ENCODE measurements at places on chromosomes 1 and 21. TPM values are rescaled to one million over a fixed set of nuclear protein-coding genes. Genes with fewer than 3 reads are reported as not detected.
A peak's percentile ranks its signal among the peaks of the same experiment; 100 is the strongest.

Gene ZNF436
- 52.2 TPM for total RNA-seq

Gene TXNDC12
- 48.0 TPM for total RNA-seq

Gene PTPRC
- 9.0 TPM for total RNA-seq

Gene IQCC
- 6.4 TPM for total RNA-seq

Gene ZNF684
- 9.8 TPM for total RNA-seq

Gene SMIM11
- total RNA-seq = 39.6 TPM

Gene TTC24
- not detected for total RNA-seq

Gene SIK1
- total RNA-seq = 4.7 TPM

DNA sequence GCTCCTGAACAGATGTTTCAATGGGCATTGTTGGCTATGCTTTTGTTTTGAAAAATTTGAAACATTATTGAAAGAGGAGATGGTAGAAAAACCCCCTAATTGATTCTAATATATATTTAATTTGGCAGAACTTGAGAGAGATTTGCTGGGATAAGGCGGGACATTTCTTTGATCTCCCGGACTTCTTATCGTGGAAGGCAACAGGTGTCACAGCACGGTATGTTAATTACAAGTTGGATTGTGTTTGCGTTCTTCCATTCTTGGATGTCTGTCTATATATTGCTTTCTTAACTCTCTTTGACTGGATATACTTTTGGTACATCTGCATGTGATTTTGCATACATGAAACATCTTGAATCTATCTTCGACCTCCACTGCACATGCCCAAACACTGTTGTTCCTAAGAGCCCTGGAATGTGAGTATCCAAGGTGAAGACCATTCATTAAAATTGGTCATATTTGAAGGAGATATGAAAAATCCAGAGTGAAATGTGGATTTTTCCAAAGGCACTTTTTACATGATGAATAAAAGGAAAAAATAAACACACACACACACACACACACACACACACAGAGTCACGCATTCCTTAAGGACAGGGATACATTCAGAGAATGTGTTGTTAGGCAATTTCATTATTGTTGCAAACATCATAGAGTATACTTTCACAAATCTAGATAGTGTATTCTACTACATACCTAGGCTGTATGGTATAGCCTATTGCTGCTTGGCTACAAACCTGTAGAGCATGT, 81.9 kb downstream of the FGGY start:
- no peak for DNase-seq
- no peaks in the 10 kb centered on the region for H3K36me3 ChIP-seq
- H3K4me1 ChIP-seq = no peaks in the 10 kb centered on the region
- no peak overlapping the region for H3K4me3 ChIP-seq
- H3K27me3 ChIP-seq = no peaks in the 10 kb centered on the region
- no peak overlapping the region for H3K27ac ChIP-seq

DNA sequence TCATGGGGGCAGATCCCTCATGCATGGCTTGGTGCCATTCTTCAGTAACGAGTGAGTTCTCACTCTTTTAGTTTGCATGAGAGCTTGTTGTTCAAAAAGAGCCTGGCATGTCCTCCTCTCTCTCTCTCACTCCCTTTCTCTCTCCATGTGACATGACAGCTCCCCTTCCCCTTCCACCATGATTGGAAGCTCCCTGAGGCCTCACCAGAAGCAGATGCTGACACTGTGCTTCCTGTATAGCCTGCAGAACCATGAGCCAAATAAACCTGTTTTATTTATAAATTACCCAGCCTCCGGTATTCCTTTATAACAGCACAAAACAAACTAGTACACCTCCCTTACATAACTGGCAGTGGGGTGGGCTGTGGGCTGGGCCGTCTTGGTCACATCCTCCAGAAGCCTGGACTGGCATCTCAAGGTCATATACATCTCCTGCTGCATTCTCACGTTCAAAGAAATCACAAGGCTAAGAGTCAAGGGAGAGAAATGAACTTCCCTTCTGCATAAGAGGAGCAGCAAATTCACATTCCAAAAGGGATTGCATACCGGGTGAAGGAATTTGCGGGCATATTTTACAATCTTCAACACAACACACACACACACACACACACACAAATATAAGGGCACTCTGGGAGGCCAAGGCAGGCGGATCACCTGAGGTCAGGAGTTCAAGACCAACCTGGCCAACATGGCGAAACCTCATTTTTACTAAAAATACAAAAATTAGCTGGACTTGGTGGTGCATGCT, 2.3 kb upstream of the CCSAP start:
- DNase-seq = no peak
- no peaks in the 10 kb centered on the region for H3K36me3 ChIP-seq

- peak; percentile 94 for DNase-seq
- no peaks in the 10 kb centered on the region for H3K27me3 ChIP-seq
- H3K4me1 ChIP-seq = peaks cover 40% of the 10 kb centered on the region
- H3K4me3 ChIP-seq = no peak overlapping the region
- no peaks in the 10 kb centered on the region for H3K36me3 ChIP-seq
- H3K27ac ChIP-seq = peak overlapping the region; percentile 57
These were observed 133.2 kb upstream of the ZBTB40 start for GRCh38 chr1:22318279-22318981.

DNA sequence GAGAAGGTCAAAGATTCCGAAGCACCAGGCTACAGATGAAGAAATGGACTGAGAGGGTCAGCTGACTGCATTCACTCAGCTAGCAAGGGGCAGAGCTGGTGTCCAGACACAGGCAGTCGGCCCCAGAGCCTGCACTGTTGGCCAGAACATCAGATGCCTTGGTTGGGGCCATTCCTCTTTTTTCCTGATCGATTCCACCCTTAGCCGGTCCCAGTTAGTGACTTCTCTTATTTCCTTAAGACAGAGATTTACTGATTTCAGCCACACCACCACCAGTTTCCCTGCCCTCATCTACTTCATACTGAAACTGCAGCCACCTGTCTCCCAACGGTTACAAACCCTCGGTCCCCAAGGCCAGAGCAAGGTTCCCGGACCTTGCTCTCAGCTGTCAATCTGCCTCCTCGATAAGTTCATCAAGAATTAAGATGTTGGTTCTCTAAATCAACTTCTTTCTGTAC, 11.5 kb downstream of the CD58 start:
- no peaks in the 10 kb centered on the region for H3K4me1 ChIP-seq
- H3K4me3 ChIP-seq = no peak overlapping the region
- H3K27me3 ChIP-seq = no peaks in the 10 kb centered on the region

GRCh38 chr1:64124704-64125440, 78.6 kb upstream of the UBE2U start:
- H3K4me3 ChIP-seq = no peak overlapping the region
- H3K27ac ChIP-seq = no peak overlapping the region
- H3K27me3 ChIP-seq = no peaks in the 10 kb centered on the region
- no peak for DNase-seq
- no peaks in the 10 kb centered on the region for H3K36me3 ChIP-seq

- no peaks in the 10 kb centered on the region for H3K27me3 ChIP-seq
- H3K4me3 ChIP-seq = no peak overlapping the region
- H3K4me1 ChIP-seq = no peaks in the 10 kb centered on the region
- H3K36me3 ChIP-seq = no peaks in the 10 kb centered on the region
- no peak for DNase-seq
These were observed 792.4 kb upstream of the ADGRL2 start for GRCh38 chr1:81008293-81008692.

DNA sequence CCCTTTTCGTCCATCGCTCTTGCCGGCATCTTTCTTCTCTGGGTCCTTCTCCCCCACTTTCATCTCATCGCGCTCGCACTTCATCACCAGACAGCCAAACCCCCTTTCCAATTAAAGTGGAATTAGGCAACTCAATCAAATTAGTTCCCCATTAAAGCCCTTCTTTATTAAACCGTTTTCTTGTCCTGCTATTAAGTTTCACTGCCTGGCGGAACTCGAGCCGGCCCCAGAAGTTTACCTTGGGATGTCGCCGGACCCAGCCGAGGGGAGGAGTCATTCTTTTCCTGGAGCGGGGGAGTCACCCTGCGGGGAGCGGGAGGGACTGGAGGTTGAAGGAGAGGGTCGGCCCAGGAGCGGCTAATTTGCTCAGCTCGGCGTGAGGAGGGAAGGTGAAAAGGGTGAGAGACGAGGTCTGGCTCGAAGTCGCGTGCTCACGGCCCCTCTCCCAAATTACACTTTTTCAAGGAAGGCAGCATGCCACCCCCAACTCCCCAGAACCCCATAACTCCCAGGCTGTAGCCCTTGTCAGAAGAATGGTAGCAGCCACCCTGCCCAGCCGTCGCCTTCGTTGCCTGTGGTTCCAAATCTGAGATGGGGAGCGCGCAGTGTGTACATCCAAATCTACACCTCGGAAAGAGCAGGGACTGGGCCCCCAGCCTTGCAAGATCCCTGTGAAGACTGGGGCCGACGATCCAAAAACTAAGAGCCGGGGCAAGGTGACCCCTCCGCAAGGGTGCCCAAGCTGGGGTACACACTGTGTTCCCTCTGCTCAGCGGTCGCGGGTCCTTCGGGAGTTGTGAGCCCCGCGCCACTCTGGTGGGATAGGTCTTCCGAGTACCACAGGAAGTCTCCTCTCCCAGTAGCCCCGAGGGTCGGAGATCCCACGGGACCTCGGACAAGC, 6.4 kb downstream of the DMRTA2 start:
- no peak overlapping the region for H3K4me3 ChIP-seq
- H3K27ac ChIP-seq = no peak overlapping the region
- DNase-seq = no peak
- peaks cover 48% of the 10 kb centered on the region for H3K4me1 ChIP-seq

DNA sequence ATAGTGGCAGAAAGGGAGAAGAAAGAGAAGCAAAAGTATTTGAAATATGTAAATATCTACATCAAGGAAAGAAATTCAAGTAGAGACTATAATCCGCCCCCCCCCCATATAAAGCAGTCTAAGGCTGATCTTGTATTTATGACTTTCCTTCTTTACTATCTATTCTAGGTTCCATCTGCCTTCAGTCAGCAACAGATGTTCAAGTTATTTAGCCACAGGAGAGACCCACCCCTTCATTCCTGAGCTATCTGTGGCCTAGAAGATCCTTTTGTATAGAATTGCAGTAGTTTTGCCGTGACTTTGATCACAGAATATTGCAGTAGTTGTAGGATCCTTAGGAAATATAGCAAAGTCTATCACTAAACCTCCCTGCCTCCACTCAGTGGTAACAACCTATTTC, 10.7 kb upstream of the BSDC1 start:
- DNase-seq = no peak
- no peak overlapping the region for H3K4me3 ChIP-seq
- no peaks in the 10 kb centered on the region for H3K36me3 ChIP-seq
- peaks cover 8% of the 10 kb centered on the region for H3K4me1 ChIP-seq
- no peaks in the 10 kb centered on the region for H3K27me3 ChIP-seq
- H3K27ac ChIP-seq = no peak overlapping the region

- no peaks in the 10 kb centered on the region for H3K27me3 ChIP-seq
- no peak overlapping the region for H3K27ac ChIP-seq
- no peaks in the 10 kb centered on the region for H3K4me1 ChIP-seq
- no peak for DNase-seq
- H3K36me3 ChIP-seq = peaks cover 12% of the 10 kb centered on the region
These were observed 22.6 kb downstream of the TUFT1 start for GRCh38 chr1:151562661-151563060.

DNA sequence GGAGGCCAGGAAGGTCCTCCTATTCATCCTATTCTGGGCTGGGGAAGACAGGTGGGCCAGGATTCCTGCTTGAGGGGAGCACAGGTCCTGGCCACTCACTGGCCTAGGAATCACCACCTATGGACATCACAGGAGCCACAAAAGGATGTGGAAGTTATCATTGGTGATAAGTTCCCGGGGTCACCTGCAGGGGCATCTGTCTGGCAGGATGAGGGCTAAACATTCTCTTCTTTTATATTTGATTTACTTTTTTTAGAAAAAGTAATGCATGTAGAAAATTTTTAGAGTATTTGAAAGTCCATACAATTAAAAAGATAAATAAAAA, 33.2 kb upstream of the KIAA0040 start:
- H3K36me3 ChIP-seq = no peaks in the 10 kb centered on the region
- no peak overlapping the region for H3K4me3 ChIP-seq
- no peaks in the 10 kb centered on the region for H3K27me3 ChIP-seq
- no peak overlapping the region for H3K27ac ChIP-seq
- DNase-seq = no peak

DNA sequence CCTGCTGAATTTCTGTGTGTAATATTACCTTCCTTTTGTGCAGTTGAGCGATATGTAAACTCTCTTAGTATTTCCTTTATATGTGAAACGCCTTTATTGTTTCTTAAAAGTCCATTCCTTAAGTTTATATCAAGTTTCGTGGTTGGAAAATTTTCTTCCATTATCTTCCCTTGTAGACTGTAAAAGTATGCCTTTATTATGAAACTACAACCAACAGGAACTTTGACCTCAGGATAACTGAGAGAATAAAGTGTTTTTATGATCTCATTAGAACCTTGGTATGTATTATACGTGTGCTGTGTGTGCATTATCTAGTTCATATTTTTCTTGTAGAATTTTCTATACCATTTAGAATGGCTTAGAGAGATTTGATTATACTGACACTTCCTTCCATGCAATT, 3.1 kb upstream of the CDC14A start:
- no peak overlapping the region for H3K27ac ChIP-seq
- peaks cover 17% of the 10 kb centered on the region for H3K4me1 ChIP-seq
- no peak for DNase-seq

GRCh38 chr1:208292908-208293307, 48.7 kb upstream of the PLXNA2 start:
- H3K36me3 ChIP-seq = no peaks in the 10 kb centered on the region
- no peak for DNase-seq
- no peaks in the 10 kb centered on the region for H3K27me3 ChIP-seq
- no peak overlapping the region for H3K4me3 ChIP-seq
- H3K4me1 ChIP-seq = no peaks in the 10 kb centered on the region

DNA sequence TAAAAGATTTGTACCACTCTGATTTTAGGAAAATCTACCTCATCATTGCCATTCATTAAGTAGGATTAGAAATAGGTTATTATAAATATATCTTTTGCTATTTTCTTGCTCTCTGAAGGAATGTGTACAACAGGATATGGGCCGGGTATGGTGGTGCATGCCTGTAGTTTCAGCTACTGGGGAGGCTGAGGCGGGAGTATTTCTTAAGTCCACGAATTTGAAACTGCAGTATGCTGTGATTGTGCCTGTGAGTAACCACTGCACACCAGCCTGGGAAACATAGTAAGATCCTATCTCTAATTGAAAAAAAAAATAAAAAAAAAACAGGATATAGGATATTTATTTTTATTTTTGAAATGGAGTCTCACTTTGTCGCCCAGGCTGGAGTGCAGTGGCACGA, 50.0 kb downstream of the CLIC4 start:
- peaks cover 5% of the 10 kb centered on the region for H3K36me3 ChIP-seq
- H3K27ac ChIP-seq = no peak overlapping the region
- no peaks in the 10 kb centered on the region for H3K4me1 ChIP-seq
- no peak for DNase-seq
- H3K27me3 ChIP-seq = no peaks in the 10 kb centered on the region

GRCh38 chr1:159798893-159799292, 3.3 kb upstream of the FCRL6 start:
- H3K27ac ChIP-seq = no peak overlapping the region
- DNase-seq = no peak
- H3K27me3 ChIP-seq = peaks cover 6% of the 10 kb centered on the region
- no peak overlapping the region for H3K4me3 ChIP-seq

DNA sequence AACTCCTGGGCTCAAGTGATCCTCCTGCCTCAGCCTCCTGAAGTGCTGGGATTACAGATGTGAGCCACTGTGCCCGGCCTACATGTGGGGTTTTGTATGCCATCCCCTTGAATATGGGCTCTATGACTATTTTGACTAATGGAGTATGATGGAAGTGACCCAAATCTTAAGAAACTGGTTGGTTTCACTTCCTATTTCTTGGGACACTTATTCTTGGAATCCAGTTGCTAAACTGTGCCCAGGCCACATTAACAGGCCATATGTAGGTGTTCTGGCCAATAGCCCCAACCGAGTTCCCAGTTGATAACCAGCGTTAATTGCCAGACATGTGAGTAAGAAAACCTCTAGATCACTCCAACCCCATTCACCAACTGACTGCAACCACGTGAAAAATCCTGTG, 36.3 kb upstream of the CLIC4 start:
- H3K27ac ChIP-seq = no peak overlapping the region
- DNase-seq = no peak
- peaks cover 14% of the 10 kb centered on the region for H3K4me1 ChIP-seq
- no peaks in the 10 kb centered on the region for H3K27me3 ChIP-seq

All from spinal cord (tissue), 10 donors.